Activated CD8-positive, alpha-beta memory T cell treated with anti-CD3 and anti-CD28 coated beads for 4 hours (primary cell): ENCODE measurements at places on chromosomes 2 and 18.

- no peak for DNase-seq
Measured at GRCh38 chr2:54459037-54459441, 2.9 kb downstream of the SPTBN1 start.

GRCh38 chr2:164314148-164314547 lies 307.1 kb downstream of the GRB14 start:
- DNase-seq = no peak

- no peak for DNase-seq
Measured at GRCh38 chr2:623130-623922, 53.9 kb downstream of the TMEM18 start.

- no peak for DNase-seq
Measured at GRCh38 chr2:177242121-177242987, 22.2 kb downstream of the NFE2L2 start.

GRCh38 chr2:1140389-1141003 lies 189.8 kb downstream of the SNTG2 start:
- peak; percentile 4 for DNase-seq

GRCh38 chr2:168118733-168119514 lies 128.5 kb downstream of the STK39 start:
- no peak for DNase-seq

GRCh38 chr2:207226671-207227061 lies 60.9 kb upstream of the KLF7 start:
- DNase-seq = no peak

- DNase-seq = no peak
Measured at GRCh38 chr18:45255197-45255890, 359.9 kb upstream of the SLC14A2 start.

GRCh38 chr2:210548878-210549384 lies 7.5 kb upstream of the CPS1 start:
- DNase-seq = no peak

DNA sequence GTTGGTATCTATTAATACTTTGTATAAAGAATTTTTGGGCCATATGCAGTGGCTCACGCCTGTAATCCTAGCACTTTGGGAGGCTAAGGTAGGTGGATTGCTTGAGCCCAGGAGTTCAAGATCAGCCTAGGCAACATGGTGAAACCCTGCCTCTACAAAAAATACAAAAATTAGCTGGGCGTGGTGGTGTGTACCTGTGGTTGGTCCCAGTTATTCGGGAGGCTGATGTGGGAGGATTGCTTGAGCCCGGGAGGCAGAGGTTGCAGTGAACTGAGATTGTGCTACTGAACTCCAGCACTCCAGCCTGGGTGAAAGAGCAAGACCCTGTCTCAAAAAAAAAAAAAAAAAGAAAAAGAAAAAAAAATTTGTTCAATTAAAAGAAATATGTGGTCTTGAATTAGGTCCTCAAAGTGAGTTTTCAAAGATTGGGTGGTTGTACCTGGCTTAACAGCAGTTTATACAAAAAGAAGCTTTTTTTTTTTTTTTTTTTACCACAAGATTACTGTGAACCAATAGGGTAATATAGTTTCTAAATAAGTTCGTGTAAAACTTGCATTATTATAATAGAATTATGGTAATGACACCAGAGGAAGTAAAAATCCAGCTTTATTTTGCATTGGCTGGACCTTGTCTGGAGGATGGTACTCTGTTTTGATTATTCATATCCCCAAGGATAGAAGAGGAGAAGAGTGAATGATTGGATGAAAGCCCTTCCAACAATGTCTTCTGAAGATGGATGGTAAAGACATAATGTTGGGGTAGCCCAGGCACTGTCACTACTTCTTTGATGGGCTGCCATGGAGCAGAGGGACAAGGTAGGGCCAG lies 210.3 kb downstream of the MYCN start:
- no peak for DNase-seq

DNA sequence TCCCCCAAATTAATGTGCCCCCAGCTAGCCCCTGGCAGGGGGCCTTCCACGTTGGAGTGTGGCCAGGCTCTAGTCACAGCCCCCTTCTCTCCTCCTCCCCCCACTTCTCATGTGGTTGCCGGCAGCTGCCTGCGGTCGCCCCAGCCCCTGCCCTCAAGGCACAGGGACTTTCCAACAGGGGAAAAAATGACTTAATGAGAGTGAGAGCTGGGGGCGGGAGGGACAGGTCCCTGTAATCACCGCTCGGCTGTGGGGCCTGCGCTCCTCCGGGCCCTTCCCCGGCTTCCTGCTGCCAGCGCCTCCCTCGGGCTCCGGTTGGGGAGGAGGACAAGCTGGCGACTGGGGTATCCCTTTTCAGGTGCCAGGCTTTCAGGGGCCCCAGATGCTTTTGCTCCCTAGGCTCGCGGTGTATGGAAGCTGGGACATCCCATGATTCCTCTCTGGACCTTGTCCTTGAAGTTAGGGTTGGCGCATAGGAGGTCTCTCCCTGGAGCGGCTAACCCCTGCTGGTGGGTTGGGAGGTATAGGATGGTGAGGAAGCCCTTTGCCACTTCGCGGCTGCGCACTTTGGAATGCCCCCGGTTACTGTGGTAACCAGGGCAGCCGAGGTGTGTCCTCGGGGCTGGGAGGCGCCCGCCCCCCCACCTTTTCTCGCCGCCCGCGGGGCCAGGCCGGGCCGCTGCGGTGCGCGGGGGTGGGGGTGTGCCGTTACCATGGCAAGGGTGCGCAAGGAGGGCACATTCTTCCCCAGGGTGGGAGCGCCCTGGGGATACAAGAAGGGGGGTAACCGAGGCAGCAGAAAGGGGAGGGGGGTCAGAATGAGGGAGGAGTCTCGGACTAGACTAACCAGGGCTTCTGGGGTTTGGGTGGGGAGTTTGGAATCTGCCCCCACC lies 16.1 kb downstream of the WNT10A start:
- DNase-seq = peak; percentile 77

DNA sequence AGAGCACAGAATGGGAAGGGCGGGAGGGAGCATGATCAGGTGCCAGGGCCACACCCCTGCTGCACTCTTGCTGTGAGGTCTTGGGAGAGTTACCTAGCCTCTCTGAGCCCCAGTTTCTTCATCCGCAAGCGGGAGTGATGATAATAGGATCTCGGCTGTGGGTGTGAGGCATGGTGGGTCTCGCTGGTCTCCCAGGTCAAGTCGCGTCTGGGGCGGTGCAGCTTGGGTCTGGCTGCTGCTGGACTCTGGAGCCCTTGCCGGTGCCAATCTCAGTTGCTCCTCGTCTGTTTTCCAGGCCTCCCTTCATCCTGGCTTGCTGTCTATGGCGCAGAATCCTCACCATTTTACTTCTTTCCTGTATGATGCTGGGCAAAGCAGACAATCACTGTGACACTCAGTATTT lies 130.3 kb upstream of the RAB12 start:
- no peak for DNase-seq

DNA sequence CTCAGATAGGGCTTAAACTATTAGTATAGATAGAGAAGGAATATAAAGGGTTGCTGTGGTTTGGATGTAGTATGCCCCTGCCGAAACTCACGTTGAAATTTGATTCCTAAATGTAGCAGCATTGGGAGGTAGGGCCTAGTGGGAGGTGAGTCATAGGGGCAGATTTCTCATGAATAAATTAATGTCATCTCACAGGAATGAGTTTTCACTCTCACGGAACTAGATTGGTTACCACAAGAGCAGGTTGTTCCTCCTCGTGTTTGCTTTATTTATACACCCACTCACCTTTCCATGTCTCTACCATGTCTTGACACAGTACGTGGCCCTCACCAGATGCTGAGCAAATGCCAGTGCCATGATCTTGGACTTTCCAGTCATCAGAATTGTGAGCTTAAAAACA lies 218.2 kb downstream of the RBM43 start:
- no peak for DNase-seq

DNA sequence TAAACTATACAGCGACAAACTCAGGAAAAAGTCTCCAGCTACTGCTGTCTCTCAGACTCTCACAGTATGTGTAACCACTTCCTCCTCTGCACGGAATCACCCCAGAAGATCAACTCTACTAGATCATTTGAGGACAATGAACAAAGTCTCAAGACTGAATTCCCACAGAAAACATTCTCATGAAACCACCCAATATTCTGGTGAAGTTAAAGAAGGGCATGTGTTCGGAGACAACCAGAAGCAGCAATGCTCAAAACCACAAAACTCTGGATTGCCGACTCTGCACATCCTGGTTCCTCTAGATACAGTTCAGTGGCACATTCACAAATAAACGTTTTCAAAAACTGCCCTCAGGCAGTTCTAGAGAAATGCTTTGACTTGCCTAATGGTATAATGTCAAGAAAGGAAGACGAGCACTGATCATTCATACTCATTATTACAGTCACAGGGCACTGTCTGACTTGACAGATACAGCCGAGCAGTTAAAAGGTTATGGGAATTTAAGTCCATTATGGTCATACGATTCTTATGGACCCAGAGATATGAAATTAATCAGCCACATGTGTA lies 91.9 kb upstream of the STK17B start:
- DNase-seq = no peak

GRCh38 chr2:96399342-96400048 lies 63.9 kb downstream of the NCAPH start:
- no peak for DNase-seq

- no peak for DNase-seq
Measured at GRCh38 chr2:29293830-29294438, 178.7 kb downstream of the CLIP4 start.

DNA sequence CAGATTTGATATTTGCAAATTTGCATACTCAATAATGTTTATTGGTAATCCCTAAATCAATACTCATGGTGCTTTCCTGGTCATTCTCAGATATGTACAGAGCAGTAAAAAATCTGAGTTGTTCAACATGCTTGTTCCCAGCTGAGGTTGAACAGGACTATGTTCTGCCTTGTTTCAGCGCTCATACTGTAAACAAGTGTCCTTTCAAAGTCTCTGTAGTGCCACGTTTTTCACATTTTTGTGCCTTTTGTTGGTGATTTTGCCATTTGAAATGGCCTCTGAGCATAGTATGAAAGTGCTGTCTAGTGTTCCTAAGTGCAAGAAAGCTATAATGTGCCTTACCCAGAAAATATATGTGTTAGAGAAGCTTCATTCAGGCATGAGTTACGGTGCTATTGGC lies 16.0 kb upstream of the GATA6 start:
- DNase-seq = no peak

GRCh38 chr18:71784777-71785176 lies 759.4 kb downstream of the CBLN2 start:
- no peak for DNase-seq

- no peak for DNase-seq
Measured at GRCh38 chr2:111710085-111710484, 173.9 kb downstream of the ANAPC1 start.

GRCh38 chr2:29110916-29111535 lies 4.2 kb upstream of the CLIP4 start:
- DNase-seq = no peak

DNA sequence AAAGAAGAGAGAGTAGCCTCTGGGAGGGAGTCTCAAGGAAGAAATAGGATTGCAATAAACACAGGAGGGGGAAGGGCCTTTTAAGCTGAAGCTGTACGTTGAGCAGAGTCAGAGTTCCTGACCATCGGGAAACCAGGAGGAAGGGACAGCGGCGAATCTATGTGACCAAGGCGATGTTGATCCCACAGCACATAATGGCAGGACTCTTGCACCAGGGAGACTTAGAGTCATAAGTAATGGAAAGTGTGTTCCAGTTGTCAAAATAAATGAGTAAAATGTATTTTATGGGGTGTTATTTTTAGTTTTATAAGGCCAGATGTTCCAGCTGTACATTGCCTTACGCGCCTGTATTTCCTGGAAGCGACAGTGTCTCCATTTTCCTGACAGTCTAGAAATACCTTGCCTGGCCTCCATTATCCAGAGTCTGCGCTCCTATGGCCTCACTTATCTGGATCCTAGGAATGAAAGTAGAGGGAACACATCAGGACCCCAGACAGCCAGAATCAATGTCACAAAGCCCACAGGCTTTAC lies 152.8 kb upstream of the COPS8 start:
- DNase-seq = no peak

DNA sequence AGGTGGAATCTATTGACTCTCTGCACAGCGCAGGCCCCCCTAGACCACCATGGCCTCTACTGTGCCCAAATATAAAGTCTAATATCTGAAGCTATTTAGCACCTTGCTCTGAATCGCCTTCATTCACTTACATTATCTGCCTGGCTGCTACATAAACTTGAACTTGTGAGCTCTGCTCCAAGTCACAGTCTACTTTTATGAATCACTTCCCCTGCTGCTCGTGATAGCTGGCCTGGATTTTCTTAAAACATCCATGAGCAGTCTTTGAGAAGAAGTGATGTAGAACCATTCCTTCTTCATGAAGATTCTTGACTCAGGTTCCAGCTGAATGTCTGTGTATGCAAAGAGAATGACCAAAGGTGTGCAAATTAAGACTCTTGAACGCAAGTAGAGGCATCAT lies 359.5 kb downstream of the RND3 start:
- DNase-seq = no peak

GRCh38 chr2:240136671-240137292 lies 677 bp upstream of the COPS9 start:
- DNase-seq = no peak

DNA sequence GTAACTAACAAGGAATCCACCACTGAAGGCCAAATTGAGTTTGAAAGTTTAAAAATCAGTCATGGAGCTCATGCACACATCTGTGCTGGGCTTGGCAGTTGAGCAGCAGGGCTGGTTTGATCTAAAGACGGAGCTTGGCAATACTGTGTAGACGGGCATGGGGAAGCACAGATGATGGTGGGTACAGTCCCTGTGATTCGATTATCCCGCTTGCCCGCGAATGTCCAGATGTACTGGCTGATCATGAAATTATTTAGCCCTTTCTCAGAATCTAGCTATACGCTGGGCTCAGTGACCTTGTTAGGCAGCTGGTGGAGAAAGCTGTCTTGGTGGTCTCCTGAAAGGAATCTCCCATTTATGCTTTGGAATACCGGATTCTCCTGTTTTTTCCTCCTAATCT lies 74.8 kb upstream of the SOX11 start:
- no peak for DNase-seq

- no peak for DNase-seq
Measured at GRCh38 chr2:239233576-239233975, 167.2 kb downstream of the HDAC4 start.

DNA sequence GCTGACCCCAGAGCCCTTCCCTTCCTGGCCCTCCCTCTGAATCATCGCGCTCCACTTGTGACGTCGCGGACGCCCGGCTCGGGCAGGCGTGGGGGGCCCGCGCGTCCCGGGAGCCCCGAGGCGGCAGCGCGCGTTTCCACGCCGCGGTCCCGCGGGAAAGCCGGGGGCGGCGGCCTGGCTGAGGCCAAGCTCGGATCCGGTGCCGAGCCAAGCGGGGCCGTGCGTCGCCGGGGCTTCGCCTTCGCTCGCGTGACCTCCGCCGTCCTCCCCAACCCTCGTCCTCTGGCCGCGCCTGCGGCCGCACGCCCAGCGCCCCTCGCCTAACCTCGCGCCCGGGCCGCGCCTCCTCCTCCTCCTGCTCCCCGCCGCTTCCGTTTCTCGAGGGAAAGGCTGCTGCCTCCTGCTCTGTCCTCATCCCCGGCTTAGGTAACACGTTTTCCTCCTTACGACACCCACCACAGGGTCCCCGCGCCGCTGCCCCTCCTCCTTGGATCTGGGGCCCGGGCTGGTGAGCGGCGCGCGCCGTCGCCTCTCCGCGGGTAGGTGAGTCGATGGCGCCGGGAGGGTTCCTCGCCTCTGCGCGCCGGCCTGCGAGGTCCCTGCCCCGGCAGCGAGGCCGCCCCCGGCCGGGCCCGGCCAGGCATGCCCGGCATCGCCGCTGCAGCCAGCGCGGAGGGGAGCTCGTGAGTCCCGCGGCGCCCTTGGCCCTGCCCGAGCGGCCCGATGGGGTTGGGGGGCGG lies at the start of gene INPP1:
Gene INPP1, plus strand, starts transcription at position 54 of the 740 bp plus-strand sequence. CDS start 16,514 bp downstream, outside the sequence.
- DNase-seq = no peak

GRCh38 chr18:69838620-69839411 lies 108.9 kb downstream of the CD226 start:
- DNase-seq = no peak

GRCh38 chr18:59799383-59800015 lies 100.3 kb upstream of the PMAIP1 start:
- no peak for DNase-seq
